ENCODE measurements at places on chromosomes 12 and 14.

DNA sequence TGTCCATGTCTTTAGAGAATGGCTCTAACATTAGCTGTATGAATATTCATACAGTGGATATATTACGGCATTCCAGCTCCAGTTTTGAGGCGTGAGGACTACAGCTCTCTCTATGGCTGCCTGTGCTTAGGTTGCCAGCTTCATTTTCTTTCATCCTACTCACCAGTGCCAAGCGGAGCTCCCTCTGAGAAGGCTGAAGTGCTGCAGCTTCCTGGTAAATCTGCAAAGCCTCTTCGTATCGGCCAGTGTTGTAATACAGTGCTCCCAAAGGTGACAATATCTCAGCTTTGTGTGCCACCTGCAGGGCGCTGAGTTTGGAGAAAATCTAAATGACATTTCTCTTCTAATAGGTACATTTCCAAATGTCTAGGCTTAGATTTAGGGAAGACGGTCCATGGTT lies 19.8 kb upstream of the OVCH1 start:
- no peak for DNase-seq

GRCh38 chr12:114441545-114441944 lies 35.6 kb upstream of the TBX5 start:
- DNase-seq, result no peak

DNA sequence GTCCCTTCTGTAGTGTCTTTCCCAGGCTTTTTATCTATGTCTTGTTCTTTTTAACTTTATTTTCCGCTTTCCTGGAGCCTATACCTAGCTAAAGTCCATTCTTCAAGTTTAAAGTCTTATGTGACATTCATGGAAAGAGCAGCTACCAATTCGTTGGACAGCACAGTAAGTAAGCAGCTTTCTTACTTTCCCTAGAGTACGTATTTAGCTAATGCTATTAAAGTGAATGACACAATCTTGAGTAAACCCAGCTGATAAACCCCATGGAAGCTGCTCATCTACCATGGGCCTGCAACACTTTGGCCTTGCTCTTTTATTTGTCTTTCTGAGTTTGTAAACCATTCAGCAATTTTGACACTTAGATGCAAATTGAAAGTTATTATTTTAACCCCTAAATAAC lies 30.0 kb downstream of the ALX1 start:
- DNase-seq, result no peak

- DNase-seq, result no peak
Observed at GRCh38 chr14:21087294-21088091, 11.0 kb downstream of the ZNF219 start.

DNA sequence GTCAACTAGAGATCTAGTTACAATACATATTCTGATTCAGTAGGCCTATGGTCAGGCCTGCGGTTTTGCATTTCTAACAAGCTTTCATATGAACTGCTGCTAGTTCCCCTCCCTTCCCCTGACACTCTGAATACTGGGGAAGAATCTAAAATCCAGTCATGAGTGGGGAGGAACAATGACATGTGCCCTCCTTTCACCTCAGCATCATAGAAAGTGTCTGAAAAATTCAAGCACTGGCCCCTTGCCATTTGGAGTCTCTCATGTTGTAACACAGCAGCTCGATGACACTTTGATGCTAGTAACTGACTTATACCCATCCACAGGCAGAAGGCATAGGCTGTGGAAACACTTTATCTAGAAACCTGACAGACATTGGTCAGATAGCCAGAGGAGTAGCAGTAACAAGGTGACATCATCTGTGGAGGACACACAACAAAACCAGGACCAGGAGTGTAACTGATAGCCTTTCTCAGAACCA lies 161.9 kb upstream of the RASSF8 start:
- no peak for DNase-seq
